ENCODE measurements at places on chromosomes 7 and 10.

GRCh38 chr10:44193567-44194220 lies 191.2 kb downstream of the CXCL12 start:
- ATAC-seq, result no peak

DNA sequence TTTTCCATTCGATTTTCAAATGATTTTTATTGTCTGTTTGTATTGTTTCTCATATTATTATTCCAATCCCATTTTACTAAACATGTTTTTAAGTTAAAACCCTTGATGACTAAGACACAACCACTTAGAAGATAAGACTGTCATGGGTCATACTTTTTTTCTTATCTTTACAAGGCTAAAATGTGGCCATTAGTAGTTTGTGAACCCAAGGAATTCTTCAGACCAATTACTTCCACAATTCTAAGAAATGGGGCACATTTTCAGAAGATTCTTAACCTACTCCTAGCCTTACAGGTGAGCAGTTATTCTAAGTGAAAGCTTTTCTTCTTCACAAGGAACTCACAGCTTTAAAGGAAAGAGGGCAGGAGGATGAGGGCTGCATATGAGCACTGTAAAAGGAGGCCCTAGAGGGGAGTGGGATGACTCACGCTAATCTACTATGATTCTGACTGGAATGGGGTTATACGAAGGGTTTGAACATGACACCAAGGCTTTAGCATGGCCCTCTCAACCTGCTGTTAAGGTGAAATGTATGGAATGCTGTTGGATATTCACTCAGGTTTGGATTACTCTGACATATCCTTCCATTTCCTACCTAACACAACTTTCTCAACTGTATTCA lies 81.0 kb downstream of the SORCS1 start:
- no peak for ATAC-seq

DNA sequence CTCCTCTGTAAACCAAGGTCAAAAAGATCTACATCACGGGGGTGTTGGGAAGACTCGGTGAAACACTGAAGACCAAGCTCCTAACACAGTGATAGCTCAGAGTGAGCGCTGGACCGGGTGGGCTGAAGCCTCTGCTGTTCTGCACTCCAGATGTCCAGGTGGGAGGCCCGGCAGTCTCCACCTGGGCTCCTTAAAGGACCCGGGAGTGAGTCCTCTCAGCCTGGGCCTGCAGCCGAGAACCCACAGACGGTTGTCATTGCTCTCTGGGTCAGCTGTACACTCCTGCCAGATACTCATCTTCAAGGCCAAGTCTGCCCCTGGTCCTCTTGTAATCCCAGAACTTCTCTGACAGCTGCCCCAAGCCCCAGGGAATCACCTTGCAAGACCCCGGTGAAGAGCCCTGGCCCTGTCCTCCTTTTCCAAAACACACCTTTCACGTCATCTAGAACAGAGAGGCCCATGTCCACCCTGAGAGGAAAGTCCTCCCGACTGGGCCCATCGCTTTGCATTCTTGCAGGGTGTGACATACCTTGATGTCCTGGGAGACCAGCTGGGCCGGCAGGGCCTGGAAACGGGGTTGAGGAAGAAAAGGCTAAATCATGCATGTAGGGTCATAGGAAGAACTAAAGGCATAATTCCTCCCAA lies 43.7 kb downstream of the COL17A1 start:
- ATAC-seq, result no peak

- ATAC-seq, result peak; percentile 13
Observed at GRCh38 chr10:519055-519715, 170.3 kb downstream of the DIP2C start.

- peak; percentile 99 for ATAC-seq
Observed at GRCh38 chr7:106552645-106553445, 108.1 kb downstream of the CCDC71L start.

DNA sequence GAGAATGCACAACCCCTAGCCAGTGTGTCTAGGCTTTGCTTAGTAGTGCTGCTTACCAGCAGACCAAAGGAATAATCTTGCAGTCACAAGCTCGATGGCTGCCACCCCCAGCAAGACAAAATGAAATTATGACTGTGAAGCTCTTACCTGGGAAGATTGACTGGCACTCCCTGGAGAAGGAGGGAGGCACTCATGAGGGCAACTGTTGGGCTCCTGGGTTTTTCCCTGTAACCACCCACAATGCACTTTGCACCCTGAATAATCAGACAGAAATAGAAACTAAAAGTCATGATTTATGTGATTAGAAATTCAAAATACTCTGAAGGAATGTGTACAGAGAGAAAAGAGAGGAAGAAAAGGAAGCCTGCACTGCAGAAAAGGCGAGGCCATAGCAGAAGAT lies 144.3 kb upstream of the DGKB start:
- ATAC-seq, result no peak

DNA sequence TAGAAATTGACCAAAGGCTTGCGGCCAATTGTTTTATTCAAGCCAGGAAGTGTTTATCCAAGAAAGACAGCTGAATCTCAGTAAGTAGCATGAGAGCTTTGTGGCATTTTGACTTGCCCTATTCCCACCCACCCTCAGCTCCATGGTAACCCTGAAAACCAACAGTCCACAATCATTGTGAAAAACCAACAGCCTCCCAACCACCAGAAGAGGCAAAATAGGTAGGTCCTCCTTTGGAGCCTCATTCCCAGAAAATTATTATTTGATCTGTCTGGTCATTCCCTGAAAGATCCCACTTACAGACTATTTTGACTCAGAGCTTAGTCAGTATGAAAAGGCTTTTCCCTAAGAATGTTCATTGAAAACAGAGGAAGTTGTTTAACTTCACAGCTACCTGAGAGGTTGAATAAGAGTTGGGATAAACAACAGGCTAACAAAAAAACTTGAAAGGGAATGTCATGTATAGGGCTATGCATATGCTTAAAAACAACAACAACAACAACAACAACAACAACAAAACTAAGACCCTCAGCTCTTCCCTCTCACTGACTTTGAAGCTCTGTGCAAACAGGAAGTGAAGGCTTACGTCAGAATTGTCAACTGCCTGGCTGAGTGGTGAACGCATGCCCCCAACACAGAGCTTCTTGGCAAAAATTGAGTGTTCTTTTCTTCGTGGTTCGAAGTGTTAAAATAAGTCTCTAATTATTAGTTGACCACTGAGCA lies 11.2 kb downstream of the KPNA7 start:
- no peak for ATAC-seq

- no peak for ATAC-seq
Observed at GRCh38 chr7:22856416-22856815, 33.8 kb upstream of the TOMM7 start.

DNA sequence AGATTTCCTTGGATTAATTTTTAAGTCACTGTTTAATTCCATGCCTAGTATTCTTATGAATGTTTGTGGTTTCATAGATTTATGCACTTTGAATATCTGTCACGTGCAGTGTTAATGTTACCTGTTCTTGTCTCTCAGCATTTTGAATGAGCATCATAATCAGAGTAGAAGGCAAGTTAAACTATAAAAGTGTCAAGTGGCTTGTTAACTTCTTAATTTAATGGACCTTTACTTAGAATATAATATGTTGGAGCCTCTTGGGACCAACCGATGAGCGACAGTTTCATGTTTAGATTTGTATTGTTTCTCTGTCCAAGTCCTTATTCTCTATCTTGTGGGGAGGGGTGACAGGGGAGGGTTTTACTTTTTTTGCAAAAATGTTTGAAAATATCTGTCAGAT lies 50.6 kb upstream of the MTURN start:
- no peak for ATAC-seq
